Esophagus squamous epithelium (tissue), 5 donors: ENCODE measurements at places on chromosomes 11 and 22. TPM values are rescaled to one million over a fixed set of nuclear protein-coding genes. Genes with fewer than 3 reads are reported as not detected.

- H3K36me3 ChIP-seq: no peaks in the 10 kb centered on the region
- H3K4me3 ChIP-seq: no peak overlapping the region
- no peak overlapping the region for H3K27ac ChIP-seq
- H3K4me1 ChIP-seq: no peaks in the 10 kb centered on the region
Observed at GRCh38 chr22:36682811-36683210, 20.7 kb downstream of the CACNG2 start.

DNA sequence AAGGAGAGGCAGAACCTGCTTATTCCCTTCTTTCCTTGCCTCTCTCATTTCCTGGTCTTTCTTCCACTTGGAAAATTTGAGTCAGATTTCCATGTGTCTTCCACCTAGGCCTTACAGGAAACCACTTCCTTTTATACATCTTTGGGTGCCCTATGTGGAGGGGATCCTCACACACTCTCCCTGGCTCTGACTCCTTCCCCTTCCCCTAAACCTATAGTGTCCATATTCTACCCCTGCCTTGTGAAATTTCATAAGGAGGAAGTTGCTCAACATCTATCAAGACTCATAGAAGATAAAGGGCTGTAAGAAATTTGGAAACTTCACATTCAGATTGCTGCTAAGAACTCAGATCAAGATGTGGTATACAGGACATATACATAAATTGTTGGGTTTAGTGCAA is 20.4 kb downstream of the TUG1 start:
- no peak overlapping the region for H3K27ac ChIP-seq
- no peaks in the 10 kb centered on the region for H3K4me1 ChIP-seq
- no peak for DNase-seq

- no peaks in the 10 kb centered on the region for H3K27me3 ChIP-seq
- no peak overlapping the region for H3K27ac ChIP-seq
- no peaks in the 10 kb centered on the region for H3K4me1 ChIP-seq
- no peak for DNase-seq
- no peaks in the 10 kb centered on the region for H3K36me3 ChIP-seq
- H3K4me3 ChIP-seq: no peak overlapping the region
Observed at GRCh38 chr11:99884750-99885149, 802.3 kb upstream of the ARHGAP42 start.

DNA sequence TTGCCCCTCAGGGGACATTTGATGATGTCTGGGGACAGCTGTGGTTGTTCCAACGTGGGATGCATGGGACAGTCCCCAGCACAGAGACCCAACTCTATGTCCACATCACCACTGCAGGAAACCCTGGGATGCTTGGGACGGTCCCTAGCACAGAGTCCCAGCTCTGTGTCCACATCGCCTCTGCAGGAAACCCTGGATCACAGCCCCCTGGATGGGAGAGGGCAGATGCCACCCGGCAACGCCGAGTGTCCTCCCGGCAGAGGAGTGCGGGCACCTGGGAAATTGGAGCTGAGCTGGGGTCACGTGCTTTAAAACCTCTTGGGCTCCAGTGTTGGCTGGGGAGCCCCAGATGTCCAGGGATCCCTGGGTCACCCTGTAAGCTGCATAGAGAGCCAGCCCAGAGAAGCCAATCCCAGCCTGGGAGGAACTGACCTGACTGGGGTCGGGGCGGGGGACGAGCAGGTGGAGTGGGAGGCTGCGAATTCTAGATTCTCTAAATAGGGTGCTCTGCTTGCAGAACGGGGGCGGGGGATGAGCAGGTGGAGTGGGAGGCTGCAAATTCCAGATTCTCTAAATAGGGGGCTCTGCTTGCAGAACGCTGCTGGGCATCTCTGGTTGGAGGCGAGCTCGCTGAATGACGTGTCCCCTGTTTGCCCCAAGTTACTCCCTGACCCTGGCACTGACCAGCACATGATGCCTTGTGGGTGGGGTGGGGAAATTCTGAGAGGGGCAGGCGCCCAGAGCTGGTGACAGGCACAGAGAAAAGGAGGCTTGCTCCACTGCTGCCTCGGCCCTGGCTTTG is 1197.8 kb downstream of the BRD1 start:
- H3K4me3 ChIP-seq: no peak overlapping the region
- no peaks in the 10 kb centered on the region for H3K4me1 ChIP-seq
- H3K27me3 ChIP-seq: no peaks in the 10 kb centered on the region
- no peak for DNase-seq
- no peaks in the 10 kb centered on the region for H3K36me3 ChIP-seq

DNA sequence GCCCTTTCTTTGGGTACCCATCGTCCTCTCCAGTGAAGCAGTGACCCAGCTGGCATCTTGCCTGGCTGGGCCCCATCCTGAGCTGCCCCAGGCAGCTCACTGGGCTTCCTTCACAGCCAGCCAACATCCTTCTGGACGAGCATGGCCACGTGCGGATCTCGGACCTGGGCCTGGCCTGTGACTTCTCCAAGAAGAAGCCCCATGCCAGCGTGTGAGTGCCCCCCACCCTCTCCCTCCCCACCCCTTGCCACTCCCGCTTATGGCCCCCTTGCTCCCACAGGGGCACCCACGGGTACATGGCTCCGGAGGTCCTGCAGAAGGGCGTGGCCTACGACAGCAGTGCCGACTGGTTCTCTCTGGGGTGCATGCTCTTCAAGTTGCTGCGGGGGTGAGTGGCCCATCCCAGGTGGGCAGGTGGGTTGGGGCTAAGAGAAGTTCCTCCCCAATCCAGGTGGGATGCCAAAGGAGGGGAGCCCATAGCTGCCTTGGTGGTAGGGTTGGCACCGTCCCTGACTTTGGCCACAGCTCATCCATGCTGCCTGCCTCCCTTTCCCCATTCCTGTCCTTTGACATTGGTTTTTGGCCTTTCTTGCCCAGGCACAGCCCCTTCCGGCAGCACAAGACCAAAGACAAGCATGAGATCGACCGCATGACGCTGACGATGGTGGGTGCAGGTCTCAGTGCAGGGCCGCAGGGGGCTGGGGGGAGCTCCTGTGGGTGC is 6.8 kb upstream of the ANKRD13D start:
- H3K4me3 ChIP-seq: no peak overlapping the region
- peaks cover 94% of the 10 kb centered on the region for H3K36me3 ChIP-seq
- DNase-seq: no peak
- peaks cover 26% of the 10 kb centered on the region for H3K4me1 ChIP-seq
- peak overlapping the region; percentile 16 for H3K27ac ChIP-seq
- H3K27me3 ChIP-seq: no peaks in the 10 kb centered on the region

DNA sequence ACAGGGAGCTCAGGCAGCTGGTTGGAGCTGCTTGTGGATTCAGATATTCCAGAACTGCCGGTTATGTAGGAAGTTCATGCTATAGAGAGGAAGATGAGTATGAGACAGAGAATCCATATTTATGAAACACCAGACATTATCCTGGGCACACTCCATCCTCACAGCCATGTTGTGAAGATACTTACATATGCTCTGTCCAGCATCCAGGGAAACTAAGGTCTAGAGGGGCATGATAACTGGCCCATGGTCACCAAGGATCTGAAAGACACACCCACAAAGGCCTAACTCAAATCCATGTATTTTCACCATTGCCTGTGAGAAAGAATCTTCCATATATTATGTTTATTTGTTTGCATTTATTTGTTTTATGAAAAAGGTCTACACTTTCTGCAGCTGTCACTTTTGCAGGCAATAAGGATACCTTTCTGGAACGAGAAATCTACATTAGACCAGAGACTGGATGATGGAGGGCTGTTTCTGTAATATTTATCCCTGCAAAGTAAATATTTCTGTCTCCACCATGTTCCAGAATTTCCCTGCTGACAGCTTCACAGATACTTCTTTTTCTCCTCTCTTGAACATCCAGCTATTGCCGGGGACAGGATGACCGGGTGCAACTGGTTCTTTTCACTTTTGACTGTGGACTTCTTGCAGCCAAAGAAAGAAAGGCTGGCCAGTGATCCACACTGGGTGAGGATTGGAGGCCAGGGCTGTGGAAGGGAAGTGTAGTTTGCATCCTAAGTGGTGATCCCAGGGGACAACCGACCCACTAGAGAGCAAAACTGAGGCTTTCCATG is 145.9 kb upstream of the NAV2 start:
- no peak overlapping the region for H3K27ac ChIP-seq
- peaks cover 5% of the 10 kb centered on the region for H3K27me3 ChIP-seq
- no peak overlapping the region for H3K4me3 ChIP-seq
- DNase-seq: no peak
- H3K4me1 ChIP-seq: peaks cover 6% of the 10 kb centered on the region
- no peaks in the 10 kb centered on the region for H3K36me3 ChIP-seq

GRCh38 chr11:6270584-6271246 is 11.1 kb downstream of the CCKBR start:
- H3K36me3 ChIP-seq: no peaks in the 10 kb centered on the region
- H3K27me3 ChIP-seq: no peaks in the 10 kb centered on the region
- H3K4me1 ChIP-seq: no peaks in the 10 kb centered on the region
- H3K4me3 ChIP-seq: no peak overlapping the region
- no peak for DNase-seq

- no peaks in the 10 kb centered on the region for H3K36me3 ChIP-seq
- no peaks in the 10 kb centered on the region for H3K27me3 ChIP-seq
- no peak for DNase-seq
- no peak overlapping the region for H3K4me3 ChIP-seq
- H3K27ac ChIP-seq: peak overlapping the region; percentile 93
- H3K4me1 ChIP-seq: peaks cover 100% of the 10 kb centered on the region
Observed at GRCh38 chr11:75344186-75344585, 7.3 kb downstream of the ARRB1 start.

GRCh38 chr22:27705408-27706080 is 96.0 kb downstream of the MN1 start:
- H3K36me3 ChIP-seq: no peaks in the 10 kb centered on the region
- H3K4me1 ChIP-seq: no peaks in the 10 kb centered on the region
- H3K4me3 ChIP-seq: no peak overlapping the region
- DNase-seq: no peak

- H3K4me1 ChIP-seq: no peaks in the 10 kb centered on the region
- no peaks in the 10 kb centered on the region for H3K36me3 ChIP-seq
- no peak overlapping the region for H3K27ac ChIP-seq
- DNase-seq: no peak
- H3K4me3 ChIP-seq: no peak overlapping the region
- no peaks in the 10 kb centered on the region for H3K27me3 ChIP-seq
Observed at GRCh38 chr11:44219830-44220796, 89.8 kb downstream of the ALX4 start.

DNA sequence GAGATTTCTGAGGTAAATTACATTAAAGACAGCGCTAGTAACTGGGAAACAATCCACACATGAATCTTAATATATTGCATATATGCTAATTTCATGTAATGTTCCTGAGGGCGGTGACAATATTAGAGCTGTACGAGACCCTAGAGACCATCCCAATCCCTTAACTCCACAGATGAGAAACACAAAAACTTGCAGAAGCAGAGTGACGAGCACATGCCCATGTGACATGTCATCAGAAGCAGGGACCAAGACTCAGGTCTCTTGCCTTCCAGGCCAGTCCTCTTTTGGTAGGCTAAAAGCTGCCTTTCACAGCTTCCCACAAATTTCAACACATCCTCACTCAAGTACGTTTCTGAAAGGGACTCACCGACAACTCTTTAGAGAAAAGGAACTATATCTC is 11.8 kb downstream of the MAPK1 start:
- H3K36me3 ChIP-seq: no peaks in the 10 kb centered on the region
- no peak for DNase-seq
- no peak overlapping the region for H3K4me3 ChIP-seq
- no peak overlapping the region for H3K27ac ChIP-seq

GRCh38 chr11:774873-775592 is 2.3 kb downstream of the GATD1 start:
- H3K27me3 ChIP-seq: no peaks in the 10 kb centered on the region
- peaks cover 33% of the 10 kb centered on the region for H3K4me1 ChIP-seq
- H3K27ac ChIP-seq: peak overlapping the region; percentile 34
- no peak for DNase-seq
- H3K36me3 ChIP-seq: peaks cover 9% of the 10 kb centered on the region

GRCh38 chr11:22049276-22049675 is 143.6 kb upstream of the ANO5 start:
- no peak overlapping the region for H3K27ac ChIP-seq
- no peak for DNase-seq
- no peak overlapping the region for H3K4me3 ChIP-seq

- peaks cover 38% of the 10 kb centered on the region for H3K36me3 ChIP-seq
- H3K4me1 ChIP-seq: no peaks in the 10 kb centered on the region
- DNase-seq: no peak
- H3K4me3 ChIP-seq: no peak overlapping the region
Observed at GRCh38 chr22:17796695-17797094, 22.4 kb upstream of the BID start.

GRCh38 chr22:39097098-39098020 is at the start of gene APOBEC3H:
Gene APOBEC3H (plus strand): TSS chr22:39097244. CDS start chr22:39100279, 3,035 bp downstream.
- peak within 1 kb of the TSS; percentile 21 for H3K27ac ChIP-seq
- DNase-seq: no peak
- no peaks in the 10 kb centered on the region for H3K27me3 ChIP-seq

DNA sequence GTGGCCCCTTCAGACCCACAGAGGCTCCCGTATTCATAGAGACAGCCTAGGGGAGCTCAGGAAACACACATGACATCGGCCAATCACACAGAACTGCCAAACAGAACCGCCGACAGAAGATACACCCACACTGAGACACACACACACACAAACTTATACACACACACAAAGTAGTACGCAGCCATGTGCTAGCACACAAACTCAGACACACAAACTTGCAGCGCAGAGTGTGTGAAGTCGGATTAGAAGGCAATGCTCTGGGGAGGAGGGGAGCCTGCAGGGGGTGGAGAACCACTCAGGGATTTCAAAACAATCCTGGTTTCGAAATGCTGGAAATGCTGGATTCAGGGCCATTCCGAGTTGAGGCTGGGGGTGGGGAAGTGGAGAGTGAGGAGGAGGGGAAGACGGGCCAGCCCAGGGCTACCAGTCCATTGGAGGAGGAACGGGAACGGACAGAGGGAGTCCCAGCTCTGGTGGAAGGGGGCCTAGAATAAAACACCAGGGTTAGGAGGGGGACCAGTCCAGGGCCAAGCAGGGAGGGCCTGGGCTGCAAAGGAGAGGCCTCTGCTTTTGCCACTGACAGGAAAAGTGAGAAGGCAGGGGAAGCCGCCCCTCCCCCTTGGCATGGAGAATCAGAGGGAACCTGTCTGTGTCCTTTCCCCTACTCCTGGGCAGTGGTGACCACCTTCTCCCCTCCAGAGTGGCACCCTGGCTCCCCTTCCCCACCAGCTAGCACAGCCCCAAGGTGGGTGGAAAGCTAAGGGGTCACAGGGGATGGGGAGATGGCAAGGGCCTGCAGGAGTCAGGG is 4.4 kb downstream of the BCL9L start:
- H3K4me3 ChIP-seq: peak overlapping the region; percentile 92
- H3K36me3 ChIP-seq: no peaks in the 10 kb centered on the region
- H3K4me1 ChIP-seq: peaks cover 75% of the 10 kb centered on the region
- no peaks in the 10 kb centered on the region for H3K27me3 ChIP-seq

DNA sequence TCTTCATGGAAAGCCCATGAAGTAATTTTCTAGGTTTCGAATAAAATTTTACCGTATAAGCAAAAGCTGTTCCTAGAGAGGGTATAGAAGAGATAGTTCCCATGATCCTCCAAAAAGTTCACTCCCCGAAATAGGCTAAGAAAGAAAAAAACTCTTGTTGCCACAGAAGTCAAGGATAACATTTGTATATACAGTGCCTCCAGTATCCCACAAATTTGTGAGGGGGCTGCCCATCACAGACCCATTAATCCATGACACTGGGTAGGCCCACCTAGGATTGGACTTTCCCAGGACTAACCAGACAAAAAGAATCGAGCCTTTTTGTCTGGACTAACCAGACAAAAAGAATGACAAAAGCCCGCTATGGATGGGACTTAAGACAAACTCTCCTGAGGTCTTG is 233.0 kb downstream of the DDX10 start:
- H3K4me3 ChIP-seq: no peak overlapping the region
- peaks cover 14% of the 10 kb centered on the region for H3K4me1 ChIP-seq
- DNase-seq: no peak
- H3K36me3 ChIP-seq: no peaks in the 10 kb centered on the region

ZBTB16 gene
- 26.0 TPM for total RNA-seq

SLC1A2 gene
- 0.19 TPM for total RNA-seq

ZFTA gene
- 5.9 TPM for total RNA-seq

ZBED4 gene
- 14.1 TPM for total RNA-seq
